Stimulated activated CD4-positive, alpha-beta T cell treated with anti-CD3 and anti-CD28 coated beads, Interleukin-15, amount 100 ng/mL, for 48 hours (primary cell): ENCODE measurements at places on chromosomes 7 and 10.

DNA sequence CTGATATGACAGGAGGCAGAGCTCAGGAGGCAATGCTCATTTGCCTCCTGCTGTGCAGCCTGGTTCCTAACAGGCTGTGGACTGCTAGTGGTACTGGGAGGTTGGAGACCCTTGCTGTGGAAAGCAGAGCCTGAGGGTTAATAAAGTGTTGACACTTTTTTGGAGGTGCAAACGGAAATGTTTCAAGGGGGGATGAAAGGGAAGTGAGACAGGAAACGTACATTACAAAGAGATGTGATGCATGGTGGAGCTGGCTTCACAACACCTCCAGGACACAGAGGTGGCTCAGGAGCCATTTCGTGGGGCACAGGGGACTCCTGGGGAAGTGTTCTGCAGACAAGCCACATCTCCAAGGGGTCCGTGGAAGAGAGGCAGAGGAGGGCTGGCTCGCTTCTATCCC lies 137.6 kb upstream of the SVIL start:
- no peak for DNase-seq

GRCh38 chr10:1059902-1060301 lies 3.7 kb downstream of the WDR37 start:
- no peak for DNase-seq

GRCh38 chr7:36638140-36638539 lies 86.2 kb downstream of the AOAH start:
- DNase-seq: no peak

DNA sequence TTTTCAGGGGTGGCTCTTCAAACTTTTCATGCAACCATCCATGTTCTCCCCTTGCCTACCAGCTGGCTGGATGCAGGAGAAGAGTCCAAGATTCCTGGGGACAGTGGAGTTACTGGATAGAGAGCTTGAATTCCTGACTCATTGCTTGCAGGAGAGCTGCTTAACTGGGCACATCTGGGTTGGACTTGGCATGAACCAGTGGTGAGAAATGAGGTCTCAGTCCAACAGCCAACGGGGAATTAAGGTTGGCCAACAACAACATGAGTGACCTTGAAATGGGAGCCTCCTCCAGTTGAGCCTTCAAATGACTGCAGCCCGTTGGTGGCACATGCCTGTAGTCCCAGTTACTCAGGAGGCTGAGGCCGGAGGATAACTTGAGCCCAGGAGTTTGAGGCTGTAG lies 58.1 kb upstream of the OPN4 start:
- no peak for DNase-seq

DNA sequence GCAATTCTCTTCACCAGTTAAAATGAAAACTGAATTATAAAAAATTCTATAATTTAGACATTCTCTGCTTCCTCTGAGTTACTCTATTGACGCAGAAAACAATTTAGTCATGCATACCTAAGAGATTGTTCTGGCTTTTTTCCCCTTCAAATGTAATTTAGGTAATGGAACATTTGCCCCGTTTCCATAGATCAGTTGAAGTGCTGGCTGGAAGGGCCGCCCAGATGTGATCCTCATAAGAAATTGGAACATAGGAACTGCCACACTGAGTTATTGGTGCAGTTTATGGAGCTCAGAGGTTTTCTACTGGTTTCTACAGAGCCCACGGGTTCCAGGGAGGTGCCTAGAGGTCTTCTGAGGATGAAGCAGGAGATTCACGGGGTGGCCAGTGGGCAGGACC lies 581.7 kb downstream of the SDK1 start:
- DNase-seq: no peak

- DNase-seq: no peak
Observed at GRCh38 chr10:103013416-103013815, 95.3 kb downstream of the CNNM2 start.

DNA sequence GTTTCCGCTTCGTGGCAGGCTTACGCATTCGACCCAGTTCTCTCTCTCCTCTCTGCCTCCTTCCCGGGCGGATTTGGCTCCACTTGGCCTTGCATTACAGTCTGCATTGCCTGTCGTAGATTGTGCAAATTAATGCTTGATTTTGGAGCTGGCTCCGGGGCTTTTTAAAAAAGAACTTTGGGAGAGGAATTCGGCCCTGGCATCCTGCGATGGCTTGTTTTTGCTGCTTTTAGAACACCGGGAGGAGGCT lies 767 bp downstream of the EIF4EBP2 start:
- no peak for DNase-seq

DNA sequence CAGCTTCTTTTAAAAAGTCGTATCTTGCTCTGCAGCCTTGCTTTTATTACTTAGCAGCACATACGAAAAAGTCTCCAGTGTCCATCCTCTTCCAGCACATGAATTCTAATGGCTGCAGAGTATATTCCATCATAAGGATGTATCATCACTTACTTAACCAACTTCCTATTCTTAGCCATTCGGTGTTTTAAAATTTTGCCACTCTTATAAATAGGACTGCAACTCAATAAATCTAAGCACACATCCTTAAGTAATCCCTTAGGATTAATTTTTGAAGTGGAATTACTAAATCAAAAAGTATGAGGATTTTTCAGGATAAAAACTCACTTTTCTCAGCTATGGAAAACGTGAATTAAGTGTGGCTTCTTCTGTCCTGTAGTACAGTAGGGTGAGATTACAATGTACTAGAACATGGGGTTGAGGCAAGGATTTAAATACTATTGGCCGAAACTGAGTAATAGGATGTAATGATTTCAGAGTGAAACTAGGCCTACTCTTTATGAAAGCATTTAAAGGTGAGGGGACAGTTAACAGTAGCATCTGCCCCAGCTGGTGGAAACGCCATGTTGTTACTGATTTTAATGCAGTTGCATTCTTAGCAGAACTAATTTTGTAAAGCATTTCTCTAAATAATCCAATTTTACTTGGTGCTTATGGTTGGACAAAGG lies 1035.5 kb downstream of the LRMDA start:
- DNase-seq: no peak

DNA sequence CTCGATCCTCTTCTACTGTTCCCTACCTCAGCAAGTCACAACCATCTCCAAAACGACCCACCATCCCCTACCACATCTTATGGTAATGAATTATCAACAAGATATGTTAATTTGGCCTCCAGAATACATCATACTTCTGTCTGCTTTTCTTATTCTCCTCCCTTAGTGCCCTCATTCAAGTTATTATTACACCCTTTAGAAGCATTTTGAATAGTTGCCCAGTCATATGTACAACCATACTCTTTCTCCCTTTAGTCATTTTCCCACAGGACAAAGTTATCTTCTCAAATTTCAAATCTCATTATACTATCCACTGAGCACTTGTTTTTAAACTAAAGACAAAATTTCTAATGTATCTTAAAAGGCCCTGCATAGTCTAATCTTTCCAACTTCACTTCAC lies 71.0 kb downstream of the GNAT3 start:
- no peak for DNase-seq

GRCh38 chr10:28180654-28181053 lies 122.2 kb downstream of the MPP7 start:
- no peak for DNase-seq

DNA sequence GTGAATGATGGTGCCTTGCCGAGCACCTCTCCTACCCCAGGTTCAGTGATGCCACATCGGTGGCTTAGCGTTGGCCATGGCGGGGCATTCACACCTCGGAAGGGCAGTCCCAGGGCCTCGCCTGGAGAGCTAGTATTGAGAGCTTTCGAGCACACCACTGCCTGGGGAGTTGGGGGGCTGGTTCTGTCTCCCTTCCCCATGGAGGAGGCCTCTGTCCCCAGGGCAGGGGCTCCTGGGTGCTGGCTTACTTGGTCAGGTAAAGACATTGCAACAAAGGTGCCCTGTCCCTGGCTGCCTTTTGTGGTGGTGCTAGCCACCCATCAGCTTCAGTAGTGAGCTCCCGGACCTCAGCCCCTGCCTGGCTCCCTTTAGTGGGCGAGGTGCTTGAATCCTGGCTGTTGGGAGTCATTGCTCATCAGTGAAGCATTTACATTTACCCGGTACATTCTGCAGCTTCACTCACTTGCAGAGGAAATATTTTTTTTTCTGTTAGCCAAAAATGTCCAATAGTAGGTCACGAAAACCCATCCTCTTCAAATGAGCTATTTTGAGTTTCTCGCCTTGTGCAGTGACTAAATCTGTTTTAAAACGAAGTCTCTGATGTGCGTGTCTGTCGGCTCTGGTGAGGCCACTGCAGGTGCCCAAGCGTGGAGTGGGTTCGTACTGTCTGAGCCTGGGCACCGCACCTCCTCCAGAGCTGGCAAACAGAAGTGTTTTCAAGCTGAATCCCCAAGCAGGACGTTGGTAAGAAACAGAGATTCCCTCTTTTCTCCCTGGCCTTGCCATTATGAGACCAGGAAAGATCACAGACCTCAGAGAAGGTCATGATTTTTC lies 95.5 kb downstream of the INPP5A start:
- no peak for DNase-seq

DNA sequence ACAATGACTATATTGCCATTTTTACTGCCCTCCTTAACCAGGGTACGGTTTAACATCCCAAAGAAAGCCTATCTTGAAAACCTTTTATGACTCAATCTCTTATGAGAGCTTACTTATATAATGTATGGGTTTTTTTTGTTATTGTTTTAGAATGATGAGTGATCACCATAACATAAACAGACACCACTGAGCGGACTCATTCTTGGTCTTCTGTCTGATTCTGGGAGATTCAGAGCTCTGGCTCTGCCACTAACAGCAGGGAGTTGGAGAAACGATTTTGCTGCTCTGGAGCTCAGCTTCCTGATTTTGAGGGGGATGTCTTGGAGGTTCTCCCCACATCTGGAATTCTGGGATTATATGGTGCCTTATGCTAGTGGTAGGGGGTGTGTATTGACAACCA lies 244.1 kb downstream of the FRMD4A start:
- DNase-seq: no peak

- no peak for DNase-seq
Observed at GRCh38 chr10:125024497-125025234, 82.7 kb downstream of the ZRANB1 start.

DNA sequence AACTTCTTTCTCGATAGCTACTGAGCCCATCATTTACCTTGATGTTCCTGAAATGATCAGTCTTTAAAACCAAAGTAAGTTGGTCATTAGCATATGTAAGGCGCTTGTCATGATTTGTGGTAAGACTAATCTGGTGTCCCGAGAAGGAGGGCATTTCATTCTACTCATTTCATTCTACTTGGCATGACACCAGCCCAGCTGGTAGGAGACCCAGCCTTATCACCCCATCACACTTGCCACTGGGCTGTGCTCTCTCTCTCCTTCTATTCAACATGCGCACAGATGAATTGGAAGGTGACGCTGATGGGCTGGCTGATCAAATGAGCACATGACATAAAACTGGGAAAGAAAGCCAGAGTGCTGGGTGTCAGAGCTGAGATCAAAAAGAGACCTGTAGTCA lies 65.7 kb downstream of the CRTAC1 start:
- no peak for DNase-seq

- no peak for DNase-seq
Observed at GRCh38 chr7:2701832-2702593, 14.0 kb downstream of the AMZ1 start.

DNA sequence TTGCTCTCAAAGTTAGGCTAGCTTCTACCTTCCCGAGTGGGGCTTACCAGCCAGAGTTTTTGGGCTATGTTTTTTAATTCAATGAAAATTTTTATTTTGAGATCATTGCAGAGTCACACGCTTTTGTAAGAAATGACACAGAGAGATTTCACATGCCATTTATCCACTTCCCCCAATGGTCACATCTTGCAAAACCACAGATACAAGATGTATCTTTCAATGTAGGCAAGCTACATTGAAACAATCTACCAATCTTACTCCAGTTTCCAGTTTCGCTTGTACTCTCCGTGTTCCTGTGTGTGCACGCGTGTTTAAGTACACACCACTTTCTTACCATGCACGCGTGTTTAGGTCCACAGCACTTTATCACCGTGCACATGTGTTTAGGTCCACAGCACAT lies 89.4 kb upstream of the LEP start:
- no peak for DNase-seq

DNA sequence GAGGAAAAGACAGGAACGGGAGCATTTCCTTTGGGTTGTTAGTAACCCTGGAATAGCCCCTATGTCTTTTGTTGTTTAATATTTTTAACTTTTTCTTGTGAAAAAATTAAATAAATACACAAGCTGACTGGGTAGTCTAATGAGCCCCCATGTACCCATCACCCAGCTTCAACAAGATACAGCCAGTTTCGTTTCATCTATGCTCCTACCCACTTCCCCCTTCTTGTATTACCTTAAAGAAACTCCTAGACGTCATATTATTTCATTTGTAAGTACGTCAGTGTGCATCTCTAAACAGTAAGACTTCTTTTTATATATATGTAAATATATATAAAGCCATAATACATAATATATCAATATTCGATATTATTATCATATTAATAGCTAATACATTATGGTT lies 42.8 kb upstream of the NUB1 start:
- no peak for DNase-seq

DNA sequence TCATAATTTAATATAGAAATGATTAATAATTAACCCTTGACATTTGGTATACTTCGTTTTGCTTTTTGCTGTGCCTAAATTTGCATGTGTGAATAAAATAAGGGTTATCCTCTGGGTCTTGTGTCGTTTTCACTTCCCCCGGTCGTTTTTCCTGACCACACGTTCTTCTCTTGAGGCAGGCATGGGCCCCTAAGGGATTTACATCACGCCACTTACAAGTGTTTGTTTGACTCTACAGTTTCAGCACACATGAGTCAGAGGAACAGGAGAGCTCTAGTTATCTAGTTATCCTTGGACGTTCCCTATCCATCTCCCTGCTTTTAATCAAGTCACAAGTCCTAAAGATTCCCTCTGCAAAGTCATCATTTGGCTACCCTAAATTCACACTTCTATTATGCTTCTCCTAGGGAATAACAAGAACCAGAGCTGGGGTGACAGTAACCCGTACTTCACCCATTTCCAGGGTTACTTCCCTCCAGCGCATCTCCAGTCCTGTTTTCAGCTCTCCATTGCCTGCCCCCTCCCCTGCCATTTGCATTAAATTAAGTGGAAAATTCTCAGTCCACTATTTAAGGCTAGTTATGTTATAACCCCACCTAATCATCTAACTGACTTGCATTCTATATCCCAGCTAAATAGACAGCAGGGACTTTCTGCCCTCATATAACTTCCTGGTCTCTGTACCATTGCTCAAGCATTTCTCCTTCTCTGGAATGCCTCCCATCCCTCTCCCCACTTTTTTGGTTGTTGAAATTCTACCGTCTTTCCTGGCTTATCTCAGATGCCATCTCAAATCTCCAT lies 206.9 kb downstream of the PTEN start:
- no peak for DNase-seq

DNA sequence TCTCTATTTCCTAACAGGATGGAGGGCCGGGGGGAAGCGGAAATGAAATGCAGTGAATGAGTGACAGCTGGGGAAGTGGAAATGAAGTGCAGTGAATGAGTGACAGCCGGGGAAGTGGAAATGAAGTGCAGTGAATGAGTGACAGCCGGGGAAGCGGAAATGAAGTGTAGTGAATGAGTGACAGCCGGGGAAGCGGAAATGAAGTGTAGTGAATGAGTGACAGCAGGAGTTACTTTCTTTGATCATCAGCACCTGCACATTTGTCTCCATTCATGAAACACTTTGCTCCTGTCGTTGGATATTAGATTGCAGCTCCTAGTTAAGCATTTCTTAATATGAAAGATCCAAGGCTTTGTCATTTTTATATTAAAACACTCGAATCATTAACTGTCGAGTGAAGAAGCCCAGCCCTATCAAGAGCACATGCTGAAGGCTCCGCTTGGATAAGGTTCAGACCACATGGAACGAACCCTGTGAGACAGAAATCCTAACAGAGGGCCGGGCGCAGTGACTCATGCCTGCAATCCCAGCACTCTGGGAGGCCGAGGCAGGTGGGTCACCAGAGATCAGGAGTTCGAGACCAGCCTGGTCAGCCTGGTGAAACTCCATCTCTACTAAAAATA lies 406.0 kb upstream of the ADARB2 start:
- no peak for DNase-seq

- no peak for DNase-seq
Observed at GRCh38 chr7:24820730-24821044, 63.4 kb upstream of the GSDME start.
